ENCODE measurements at places on chromosomes 7 and 10.

- no peak for DNase-seq
These were observed 549.7 kb downstream of the TCERG1L start for GRCh38 chr10:130761788-130762301.

GRCh38 chr7:63031838-63032436, 966.7 kb upstream of the ZNF722 start:
- DNase-seq = no peak

DNA sequence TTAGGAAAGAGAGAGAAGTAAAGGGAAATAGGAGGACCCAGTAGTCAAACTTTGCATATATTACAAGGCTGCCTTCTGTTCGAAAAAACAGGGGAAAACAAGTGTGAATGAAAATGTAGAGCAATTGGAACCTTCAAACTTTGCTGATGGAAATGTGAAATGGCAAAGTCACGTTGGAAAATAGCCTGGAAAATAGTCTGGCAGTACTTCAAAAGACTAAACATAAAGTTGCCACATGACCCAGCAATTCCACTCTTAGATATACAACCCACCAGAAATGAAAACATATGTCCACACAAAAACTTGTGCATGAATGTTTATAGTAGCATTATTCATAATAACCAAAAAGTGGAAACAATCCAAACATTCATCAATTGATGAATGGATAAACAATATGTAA, 78.6 kb upstream of the IFRD1 start:
- peak; percentile 36 for DNase-seq

- no peak for DNase-seq
These were observed 88.2 kb downstream of the RGS10 start for GRCh38 chr10:119454316-119454715.

DNA sequence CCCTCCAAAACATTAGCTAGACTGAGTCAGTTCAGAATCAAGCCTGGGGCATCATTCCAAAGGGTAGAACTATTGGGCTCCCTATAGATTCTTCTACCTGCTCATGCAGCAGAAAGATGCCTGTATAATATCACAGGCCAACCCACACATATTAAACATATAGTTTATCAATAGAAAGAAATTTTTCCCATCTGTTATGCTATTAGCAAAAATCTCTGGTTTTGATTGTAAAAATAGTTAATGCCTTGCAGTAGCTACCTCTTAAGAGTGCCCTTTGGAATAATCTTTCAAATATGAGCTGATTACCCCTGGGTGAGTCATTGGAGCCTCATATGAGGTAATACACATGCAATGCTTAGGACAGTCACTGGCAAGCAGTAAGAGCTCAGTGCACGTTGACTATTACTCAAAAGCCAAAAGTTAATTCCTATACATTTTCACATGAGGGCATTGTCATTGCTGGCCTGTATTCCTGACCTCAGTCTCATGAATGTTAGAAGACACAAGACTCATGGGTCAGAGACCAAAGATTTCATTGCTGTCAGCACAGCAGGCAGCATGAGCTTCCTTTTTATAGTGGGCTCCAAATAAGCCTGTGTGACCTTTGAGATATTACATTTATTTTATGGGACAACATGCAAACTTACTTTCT, 180.0 kb downstream of the FGFR2 start:
- no peak for DNase-seq

DNA sequence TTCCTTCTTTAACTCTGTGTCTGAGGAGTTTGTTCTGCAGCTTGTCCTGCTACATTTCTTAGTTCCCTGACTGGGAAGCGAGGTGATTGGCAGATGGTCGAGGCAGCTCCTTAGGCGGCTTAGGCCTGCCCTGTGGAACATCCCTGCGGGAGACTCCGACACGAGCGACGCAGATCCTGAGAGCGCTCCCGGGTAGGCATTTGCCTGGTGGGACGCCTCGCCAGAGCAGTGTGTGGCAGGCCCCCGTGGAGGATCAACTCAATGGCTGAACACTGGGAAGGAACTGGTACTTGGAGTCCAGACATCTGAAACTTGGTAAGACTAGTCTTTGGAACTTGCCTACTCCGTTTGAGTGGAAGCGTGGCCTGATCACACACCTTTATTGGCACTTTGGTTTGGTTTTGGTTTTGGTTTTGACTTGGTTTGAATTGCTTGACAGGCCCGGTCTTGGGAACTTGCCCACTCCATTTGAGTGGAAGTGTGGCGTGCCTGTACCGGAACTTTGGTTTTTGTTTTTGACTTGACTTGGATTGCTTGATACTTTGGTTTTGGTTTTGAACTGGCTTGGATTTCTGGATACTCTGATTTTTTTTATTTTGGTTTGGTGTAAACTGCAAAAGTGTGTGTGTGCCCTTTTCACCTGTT, 42.6 kb downstream of the MAP3K8 start:
- DNase-seq = no peak

- peak; percentile 93 for DNase-seq
These were observed 150.2 kb downstream of the REEP3 start for GRCh38 chr10:63671317-63671937.
